ENCODE measurements at places on chromosomes 3 and 15.

GRCh38 chr3:101851072-101851770, 1.9 kb downstream of the NFKBIZ start:
- DNase-seq: no peak

DNA sequence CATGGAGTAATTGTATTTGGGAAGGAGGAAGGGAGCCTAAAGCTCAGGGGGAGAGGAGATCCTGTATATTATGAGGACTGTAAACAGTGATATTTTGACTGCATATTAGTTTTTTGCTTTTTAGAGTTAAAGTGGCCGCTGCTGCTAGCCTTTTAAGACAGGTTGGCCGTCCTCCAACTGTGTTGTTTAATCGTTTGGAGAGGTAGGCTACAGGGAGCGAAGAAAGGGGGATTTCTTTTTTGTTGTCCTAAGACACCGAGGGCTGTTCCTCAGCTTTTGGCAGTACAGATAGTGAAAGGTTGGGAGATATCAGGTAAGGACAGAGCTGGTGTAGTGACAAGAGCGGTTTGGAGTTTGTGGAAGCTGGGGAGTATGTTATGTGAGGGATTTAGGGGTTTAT, 38.2 kb upstream of the RNF7 start:
- DNase-seq: no peak

GRCh38 chr3:127392156-127392490, 104.3 kb upstream of the PRR20G start:
- no peak for DNase-seq

DNA sequence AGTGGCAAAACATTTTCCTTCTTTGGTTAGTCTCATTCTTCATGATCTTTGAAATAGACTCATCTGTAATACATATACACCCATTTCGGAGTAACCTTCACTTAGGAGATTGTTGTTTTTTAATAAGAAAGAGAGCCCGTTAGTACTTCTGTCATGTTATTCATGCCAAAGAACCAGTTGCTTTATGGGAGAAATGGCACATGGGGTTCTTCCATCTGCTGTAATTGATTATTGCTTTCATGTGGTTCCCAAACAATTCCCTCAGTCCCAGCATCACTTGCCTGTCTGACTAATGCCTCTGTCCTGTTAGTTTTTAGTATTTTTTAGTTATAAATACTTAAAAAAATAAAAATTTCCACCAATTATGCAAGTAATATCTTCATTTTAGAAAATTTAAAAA, 33.8 kb upstream of the FAH start:
- DNase-seq: no peak

DNA sequence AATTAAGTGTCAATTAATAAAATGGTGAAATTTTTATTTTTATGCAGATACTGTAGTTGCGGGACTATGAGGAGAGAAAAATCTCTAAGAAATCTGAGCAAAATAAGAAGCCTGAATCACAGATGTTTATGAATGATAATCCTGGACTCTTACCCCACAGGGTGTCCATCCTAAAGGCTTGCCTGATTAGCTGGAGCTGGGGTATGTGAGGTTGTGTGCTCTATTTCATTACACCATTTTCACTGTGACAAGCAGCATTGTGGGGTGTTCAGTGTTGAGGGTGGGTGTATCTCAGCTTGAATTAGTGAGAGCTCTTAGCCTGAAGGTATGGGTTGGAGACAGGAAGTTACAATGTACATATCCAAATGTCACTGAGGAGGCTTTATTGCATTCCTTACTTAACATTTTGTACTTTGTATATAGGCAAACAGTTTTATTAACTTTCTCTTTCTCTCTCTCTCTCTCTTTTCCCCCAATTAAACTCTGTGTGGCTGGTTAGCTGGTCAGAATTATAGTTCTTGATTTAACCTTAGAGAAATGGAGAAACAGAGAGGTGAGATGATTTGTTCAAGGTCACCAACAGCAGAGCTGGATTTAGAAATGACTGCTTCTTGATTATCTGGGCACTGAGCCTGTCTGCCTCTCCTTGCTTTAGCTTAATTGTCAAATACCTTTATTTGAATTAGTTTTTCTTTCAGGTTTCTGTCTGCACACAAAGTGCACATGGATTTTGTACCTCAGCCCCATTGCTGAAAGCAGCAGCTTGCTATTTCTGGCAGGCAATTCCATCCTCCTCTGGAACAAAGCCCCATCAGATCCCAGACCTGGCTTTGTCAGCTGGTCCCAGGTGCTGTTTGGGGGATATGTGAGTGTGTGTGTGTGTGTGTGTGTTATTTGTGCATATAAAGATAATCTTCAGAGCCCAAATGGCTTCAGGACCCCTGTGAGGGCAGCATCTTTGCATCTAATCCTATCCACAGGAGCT, 35.8 kb downstream of the GJD2 start:
- no peak for DNase-seq

DNA sequence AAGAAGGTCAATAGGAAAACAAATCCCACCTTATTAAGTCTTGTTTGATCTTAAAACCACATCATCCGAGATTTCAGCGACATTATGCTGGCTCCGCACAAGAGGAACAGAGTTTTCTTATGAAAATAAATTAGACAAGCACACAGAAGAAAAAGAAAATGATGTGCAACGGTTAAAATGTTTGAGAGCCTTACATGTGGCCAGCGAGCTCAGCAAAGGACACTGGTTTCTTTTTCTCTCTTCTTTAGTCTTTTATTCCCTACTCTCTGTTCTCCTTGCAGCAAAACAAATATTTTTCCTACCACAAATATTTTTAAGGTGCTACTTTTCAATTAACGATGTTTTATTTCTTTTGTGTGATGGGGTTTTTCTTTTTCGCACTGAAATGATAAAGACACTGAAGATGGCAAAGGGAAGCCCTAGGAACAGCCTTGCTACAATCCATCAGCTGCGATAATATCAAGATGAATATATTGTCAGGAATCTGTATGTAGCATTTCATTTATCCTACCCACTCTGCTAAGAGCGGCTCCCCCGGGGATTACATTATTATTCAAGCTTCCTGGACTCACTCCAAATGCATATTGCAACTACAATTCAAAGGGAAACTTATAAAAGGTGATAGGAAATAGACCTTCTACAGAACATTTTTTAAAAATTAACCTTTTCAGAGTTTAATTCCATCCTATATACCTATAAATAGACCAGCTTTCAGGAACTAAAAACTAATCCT, 72.9 kb downstream of the ANXA2 start:
- no peak for DNase-seq

DNA sequence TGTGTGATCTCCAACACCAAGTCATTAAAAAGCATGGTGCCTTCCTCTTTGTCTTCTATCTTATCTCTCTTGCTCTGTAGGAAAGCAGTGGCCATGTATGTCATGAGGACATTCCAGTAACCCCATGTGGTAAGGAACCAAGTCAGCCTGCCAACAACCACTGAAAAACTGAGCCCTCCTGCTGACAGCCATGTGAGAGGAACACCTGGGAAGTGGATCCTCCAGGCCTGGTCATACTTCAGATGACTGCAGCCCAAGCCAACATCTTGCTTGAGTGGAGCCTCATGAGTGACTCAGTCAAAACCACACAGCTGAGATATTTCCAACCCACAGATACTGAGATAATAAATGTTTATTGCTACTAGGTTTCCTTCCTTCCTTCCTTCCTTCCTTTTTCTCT, 597.3 kb downstream of the ZIC1 start:
- no peak for DNase-seq

GRCh38 chr15:78811825-78812183, 540 bp upstream of the ADAMTS7 start:
- DNase-seq: no peak

- DNase-seq: no peak
Observed at GRCh38 chr15:48584090-48584811, 61.3 kb downstream of the FBN1 start.

DNA sequence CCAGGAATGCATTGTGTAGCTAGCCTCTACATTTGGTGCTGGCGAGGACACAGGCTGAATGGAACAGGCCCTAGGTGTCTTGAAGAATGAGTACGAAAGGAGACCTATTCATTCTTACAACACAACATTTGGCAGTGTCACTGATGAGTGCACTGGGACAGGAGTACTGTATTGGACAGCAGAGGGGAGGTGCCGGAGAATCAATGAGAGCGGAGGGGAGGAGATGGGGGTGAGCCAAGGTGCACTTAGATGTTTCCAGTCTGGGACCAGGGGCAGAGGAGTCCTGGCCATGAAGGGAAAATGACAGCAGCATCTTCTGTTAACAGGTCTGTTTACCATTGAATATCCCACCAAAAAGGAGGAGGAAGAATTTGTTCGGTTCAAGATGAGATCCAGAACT, 53.2 kb downstream of the C3orf20 start:
- DNase-seq: no peak

GRCh38 chr15:87033056-87033455, 953.4 kb downstream of the AGBL1 start:
- DNase-seq: no peak

DNA sequence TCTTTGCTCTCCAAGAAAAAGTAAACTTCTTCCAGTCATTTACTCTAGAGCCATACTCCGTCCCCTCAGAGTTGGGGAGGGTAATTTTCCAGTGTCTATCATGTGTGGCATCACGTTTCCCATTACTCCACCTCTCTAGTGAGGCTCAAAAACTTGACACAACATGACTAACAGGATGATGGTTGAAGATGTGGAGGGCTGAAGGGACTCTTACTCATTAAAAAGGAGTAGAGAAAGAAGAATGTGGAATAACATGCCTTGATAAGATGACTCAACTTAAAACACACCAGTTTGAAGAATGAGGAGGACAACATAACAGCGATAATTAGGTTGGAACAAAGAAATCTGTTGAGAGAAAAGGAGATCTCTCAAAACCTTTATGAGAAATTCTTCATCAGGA, 894.3 kb downstream of the OTOL1 start:
- DNase-seq: no peak

DNA sequence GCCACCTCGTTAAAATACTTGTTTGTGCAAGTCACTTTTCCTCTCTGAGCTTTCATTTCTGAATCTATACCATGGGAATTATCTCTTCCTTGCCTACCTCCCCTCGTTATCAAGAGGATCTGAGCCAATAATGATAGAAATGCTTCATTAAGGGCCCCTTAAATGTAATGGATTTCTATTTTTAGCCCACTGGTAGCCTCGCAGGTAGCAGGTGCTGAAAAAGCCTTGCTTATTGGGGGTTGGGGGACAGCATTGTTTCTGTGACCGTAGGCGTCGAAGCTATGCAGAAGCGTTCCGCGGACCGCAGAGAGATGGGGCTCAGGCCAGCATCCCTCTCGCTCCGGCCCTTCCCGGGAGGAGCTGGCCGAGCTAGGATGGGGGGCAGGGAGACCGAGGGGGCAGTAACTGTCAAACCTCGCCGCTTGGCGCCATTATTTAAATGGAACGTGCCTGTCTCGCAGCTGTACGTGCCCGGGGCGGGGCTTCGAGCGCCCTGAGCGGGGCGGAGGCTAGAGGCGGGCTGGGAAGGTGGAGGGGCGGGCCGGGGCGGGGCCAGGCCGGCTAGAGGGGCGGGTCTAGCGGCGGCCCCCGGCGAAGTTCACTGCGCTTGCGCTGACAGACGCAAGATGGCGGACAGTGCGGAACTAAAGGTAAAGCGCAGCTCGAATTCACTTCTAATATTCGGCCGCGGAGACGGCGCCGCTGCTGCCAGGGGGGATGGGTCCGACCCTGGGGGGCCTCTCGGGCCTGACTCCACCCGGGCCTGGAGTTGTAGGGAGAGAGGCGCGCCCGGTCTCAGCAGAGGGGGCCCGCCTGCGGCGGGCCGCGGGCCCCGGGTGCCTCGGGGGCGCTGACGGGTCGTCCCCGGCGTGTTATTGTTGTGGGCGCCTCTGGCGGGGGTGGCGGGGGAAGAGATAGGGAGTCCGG, at the start of gene PIAS1:
Gene PIAS1 (plus strand): TSS at position 615 of the 927 bp plus-strand sequence. CDS start 12 bp downstream, at position 627.
- DNase-seq: peak; percentile 96

- DNase-seq: no peak
Observed at GRCh38 chr3:43793648-43794372, 103.1 kb downstream of the ABHD5 start.

DNA sequence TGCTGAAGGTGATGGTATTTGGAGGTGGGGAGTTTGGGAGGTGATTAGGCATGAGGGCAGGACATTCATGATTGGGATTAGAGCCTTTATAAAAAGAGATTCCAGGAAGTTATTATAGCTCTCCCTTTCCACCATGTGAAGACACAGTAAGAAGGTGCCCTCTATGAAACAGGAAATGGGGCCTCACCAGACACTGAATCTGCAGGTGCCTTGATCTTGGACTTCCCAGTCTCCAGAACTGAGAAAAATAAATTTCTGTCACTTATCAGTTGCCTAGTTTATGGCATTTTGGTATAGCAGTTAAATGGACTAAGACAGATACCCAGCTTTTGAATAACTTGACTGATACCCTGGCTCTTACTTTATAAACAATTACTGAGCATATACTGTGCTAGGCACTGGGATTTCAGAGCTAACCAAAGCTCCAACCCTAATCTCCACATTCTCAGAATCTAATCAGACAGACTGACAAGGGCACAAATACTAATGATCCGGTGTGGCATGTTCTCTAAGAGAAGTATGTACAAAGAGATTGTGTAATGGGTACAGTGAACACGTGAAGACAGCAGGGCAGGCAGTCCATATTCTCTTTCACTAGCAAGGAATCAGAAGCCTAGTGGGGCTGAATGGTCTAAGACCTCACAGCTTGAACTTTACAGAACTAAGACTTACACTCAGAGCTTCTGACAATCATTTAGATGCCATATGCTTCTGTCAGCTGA, 343.1 kb downstream of the WDR72 start:
- no peak for DNase-seq

- DNase-seq: peak; percentile 34
Observed at GRCh38 chr3:59326246-59327024, 276.6 kb upstream of the CFAP20DC start.

- no peak for DNase-seq
Observed at GRCh38 chr15:66278056-66278455, 15.3 kb upstream of the DIS3L start.

GRCh38 chr3:57074135-57074534, 13.7 kb downstream of the SPATA12 start:
- no peak for DNase-seq

- DNase-seq: no peak
Observed at GRCh38 chr3:51896607-51897305, 6.4 kb downstream of the IQCF1 start.

- no peak for DNase-seq
Observed at GRCh38 chr3:116111765-116112164, 333.5 kb downstream of the LSAMP start.

- no peak for DNase-seq
Observed at GRCh38 chr3:87361271-87361670, 84.9 kb upstream of the POU1F1 start.

DNA sequence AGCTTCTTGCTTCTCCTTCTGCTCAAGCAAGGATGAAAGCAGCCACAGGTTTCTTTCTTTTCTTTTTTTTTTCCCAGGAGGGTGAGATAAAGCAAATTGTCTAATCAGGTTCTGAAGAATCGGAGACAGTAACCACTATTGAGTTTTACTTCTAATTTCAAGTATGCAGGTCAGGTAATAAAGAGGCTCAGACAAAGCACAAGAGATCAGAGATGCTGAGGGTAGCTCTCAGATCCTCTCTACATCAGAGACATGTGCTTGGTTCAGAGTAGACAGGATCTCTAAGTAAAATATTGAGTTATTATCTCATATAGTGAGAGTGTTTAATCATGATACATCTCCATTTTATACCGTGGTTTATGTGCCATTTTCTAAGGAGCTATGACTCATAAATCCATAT, 168.5 kb downstream of the NFKBIZ start:
- DNase-seq: no peak

GRCh38 chr3:188391592-188391991, 237.6 kb downstream of the LPP start:
- no peak for DNase-seq

Measured in iPS-NIHi11 (cell line).